Stimulated activated CD4-positive, alpha-beta T cell treated with anti-CD3 and anti-CD28 coated beads, Interleukin-2, amount 100 ng/mL, for 48 hours (primary cell): ENCODE measurements at places on chromosomes 16 and 17.

DNA sequence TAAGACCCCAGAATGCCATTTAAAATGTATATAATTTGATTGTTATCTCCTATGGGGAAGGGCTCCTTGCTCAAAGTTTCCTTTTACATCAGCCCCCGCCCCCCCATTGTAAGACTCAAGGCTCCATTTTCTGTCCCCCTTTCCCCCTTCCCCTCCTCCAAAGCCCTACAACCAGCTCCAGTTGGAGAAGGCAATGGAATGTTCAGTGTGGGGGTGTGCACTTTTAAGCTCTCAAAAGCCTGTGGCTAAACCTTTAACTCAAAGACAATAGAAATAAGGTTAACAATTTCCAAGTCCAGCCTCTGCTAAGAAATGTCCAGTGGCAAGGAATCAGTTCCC is 114.7 kb downstream of the NOG start:
- no peak for DNase-seq

GRCh38 chr17:53142890-53143289 is 679.8 kb upstream of the KIF2B start:
- no peak for DNase-seq

DNA sequence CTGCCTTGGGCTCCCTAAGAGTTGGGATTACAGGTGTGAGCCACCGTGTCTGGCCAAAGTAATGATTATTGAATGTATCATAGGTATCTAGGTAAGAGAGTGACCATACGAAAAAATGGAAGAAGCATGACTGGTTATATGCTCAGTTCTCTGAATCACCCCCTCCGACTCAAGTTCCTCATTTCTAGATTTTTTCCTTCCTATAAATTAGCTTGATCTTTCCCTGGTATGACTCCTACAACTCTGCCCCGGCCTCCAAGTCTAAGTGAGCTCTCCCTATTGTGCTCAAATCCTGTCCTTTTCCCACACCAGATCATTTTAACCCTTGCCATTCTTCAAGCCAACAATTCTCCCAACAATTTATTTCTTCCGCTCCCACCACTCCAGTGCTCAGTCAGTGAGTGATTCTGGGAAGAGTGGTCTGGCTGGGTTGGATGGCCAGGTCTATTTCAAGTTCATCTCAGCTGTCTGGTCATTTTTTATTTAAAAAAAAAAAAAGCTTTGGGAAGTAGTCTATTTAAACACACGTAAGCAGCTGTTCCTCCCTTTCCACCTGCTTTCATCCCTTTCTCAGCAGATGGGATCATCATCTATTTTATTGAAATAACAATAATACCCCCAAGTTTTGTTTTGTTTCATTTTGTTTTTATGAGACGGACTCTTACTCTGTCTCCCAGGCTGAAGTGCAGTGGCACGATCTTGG is 120.2 kb upstream of the HS3ST2 start:
- DNase-seq: no peak

- DNase-seq: no peak
These were observed 207.3 kb downstream of the NTN1 start for GRCh38 chr17:9228408-9229159.

- DNase-seq: no peak
These were observed 15.1 kb downstream of the ZNF267 start for GRCh38 chr16:31888735-31889134.

DNA sequence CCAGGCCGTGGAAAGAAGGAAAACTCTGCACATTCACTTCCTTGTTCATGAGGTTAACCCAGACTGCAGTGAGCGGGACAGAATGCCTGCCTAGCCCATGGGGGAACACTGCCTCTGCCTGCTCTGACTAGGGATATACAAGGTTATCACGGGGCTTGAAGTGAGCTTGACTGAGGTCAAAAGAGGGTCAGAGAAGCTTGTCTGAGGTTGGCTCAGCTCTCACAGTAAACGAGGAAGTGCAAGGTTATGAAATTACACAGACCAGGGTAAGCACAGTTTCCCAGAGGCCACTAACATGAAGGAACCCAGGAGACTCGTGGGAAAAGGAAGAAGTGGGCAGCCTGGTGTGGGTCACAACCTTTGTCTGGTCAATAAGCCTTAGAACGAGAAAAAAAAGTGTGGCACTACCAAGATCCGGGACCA is 28.7 kb downstream of the HIC1 start:
- DNase-seq: no peak
